ENCODE measurements at places on chromosomes 6 and 20. TPM values are rescaled to one million over a fixed set of nuclear protein-coding genes. Genes with fewer than 3 reads are reported as not detected.

DNA sequence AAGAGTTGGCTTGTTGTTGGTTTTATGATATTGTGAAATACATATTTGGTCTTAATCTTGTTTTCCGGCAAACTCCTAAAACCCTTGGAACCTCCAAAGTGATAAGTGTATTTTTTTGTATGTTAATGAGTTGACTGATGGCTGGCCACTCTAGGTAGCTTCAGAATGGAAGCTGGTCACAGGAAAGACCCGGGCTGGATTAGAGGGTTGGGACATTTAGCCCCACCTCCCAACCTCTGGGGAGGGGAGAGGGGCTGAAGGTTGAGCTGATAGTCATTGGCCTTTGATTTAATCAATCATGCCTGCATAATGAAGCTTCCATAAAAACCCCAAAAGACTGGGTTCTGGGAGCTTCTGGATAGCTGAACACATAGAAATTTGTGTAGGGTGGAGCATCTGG lies 42.7 kb downstream of the SASH1 start:
- no peak for DNase-seq
- no peak overlapping the region for H3K4me3 ChIP-seq
- H3K27ac ChIP-seq: no peak overlapping the region
- H3K27me3 ChIP-seq: no peaks in the 10 kb centered on the region
- H3K4me1 ChIP-seq: no peaks in the 10 kb centered on the region

GRCh38 chr20:49671433-49671832 lies 42.2 kb downstream of the B4GALT5 start:
- H3K4me1 ChIP-seq: peaks cover 73% of the 10 kb centered on the region
- no peak for DNase-seq
- no peaks in the 10 kb centered on the region for H3K36me3 ChIP-seq
- no peaks in the 10 kb centered on the region for H3K27me3 ChIP-seq
- H3K27ac ChIP-seq: no peak overlapping the region

DNA sequence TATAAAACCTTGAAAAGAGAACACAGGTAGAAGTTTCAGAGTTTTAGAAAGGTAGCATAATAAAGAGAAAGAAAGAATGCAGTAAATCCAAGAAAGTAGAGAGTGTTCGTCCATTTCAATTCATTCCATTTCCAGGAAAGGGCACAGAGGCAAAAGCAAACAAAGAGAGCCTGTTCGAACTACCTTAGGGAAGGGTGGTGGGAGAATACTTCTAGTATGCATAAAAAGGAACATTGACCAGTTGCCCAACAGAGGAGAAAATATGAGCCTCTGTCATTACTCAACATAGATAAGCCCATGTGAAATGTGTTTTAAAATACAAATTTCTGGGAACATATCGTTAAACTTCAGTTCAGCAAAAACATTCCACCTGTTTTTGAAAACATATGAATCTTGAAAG lies 60.6 kb downstream of the CYP39A1 start:
- no peaks in the 10 kb centered on the region for H3K27me3 ChIP-seq
- no peak for DNase-seq
- no peak overlapping the region for H3K27ac ChIP-seq

Gene SYTL3
- 11.0 TPM for total RNA-seq

Gene SALL4
- total RNA-seq: 23.5 TPM

DNA sequence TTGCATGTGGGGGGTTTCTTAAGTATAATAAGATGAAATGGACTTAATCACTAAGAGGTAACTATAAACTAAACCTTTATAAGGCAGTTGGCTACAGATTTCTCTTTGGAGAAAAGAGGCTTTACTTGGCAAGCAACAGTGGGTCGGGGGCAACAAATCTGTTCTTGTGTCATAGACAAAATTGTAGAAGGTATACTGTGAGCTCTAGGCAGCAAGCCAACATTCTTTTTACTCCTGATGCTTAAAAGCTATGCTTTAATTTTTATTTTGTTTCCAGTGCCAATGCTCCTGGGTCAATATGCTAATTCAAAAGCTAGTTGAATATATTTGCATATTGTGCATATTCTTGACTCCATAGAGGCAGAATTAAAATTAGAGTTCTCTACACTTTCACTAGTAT lies 495.4 kb downstream of the BTBD3 start:
- no peaks in the 10 kb centered on the region for H3K36me3 ChIP-seq
- no peak for DNase-seq
- peaks cover 4% of the 10 kb centered on the region for H3K4me1 ChIP-seq
- H3K4me3 ChIP-seq: no peak overlapping the region

- no peak overlapping the region for H3K4me3 ChIP-seq
- DNase-seq: peak; percentile 72
- no peaks in the 10 kb centered on the region for H3K27me3 ChIP-seq
- no peak overlapping the region for H3K27ac ChIP-seq
- no peaks in the 10 kb centered on the region for H3K4me1 ChIP-seq
Measured at GRCh38 chr6:164286011-164286410, 871.5 kb downstream of the QKI start.

Gene POM121L2
- total RNA-seq: 5.1 TPM

GRCh38 chr6:142112451-142113061 lies 20.2 kb upstream of the GJE1 start:
- no peaks in the 10 kb centered on the region for H3K27me3 ChIP-seq
- no peak overlapping the region for H3K27ac ChIP-seq

DNA sequence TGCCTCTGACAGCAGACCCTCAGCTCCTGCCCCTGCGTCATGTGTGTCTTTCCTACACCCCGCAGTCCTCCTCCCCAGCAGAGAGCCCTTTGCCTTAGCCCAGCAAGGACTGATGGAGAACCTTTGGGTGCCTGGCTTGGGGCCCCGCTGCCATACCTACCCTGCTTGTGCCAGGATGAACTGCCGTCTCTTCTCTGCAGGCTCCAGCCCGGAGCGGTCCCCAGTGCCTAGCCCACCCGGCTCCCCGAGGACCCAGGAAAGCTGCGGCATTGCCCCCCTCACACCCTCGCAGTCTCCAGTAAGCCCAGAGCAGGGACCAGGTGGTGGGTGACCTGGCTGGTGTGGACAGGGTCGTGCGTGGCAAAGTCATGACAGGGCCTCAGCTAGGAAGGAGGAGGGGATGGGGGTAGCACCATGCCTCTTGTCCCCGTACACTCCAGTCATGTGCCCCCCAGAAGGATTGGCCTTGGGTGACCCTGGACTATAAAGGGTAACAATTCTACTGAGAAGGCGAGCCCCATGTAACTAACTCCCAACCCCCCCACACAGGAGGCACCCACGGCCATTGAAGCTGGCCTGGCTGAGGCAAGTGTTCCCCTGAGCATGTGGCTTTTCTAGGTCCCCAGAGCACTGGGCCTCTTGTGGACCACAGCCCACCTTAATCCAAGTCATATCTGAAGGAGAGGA lies 8.3 kb downstream of the HSPA12B start:
- H3K27ac ChIP-seq: no peak overlapping the region
- no peak for DNase-seq
- H3K27me3 ChIP-seq: no peaks in the 10 kb centered on the region
- no peak overlapping the region for H3K4me3 ChIP-seq
- peaks cover 7% of the 10 kb centered on the region for H3K4me1 ChIP-seq
- H3K36me3 ChIP-seq: no peaks in the 10 kb centered on the region

GRCh38 chr6:141528596-141528995 lies 604.1 kb upstream of the GJE1 start:
- H3K4me1 ChIP-seq: no peaks in the 10 kb centered on the region
- H3K36me3 ChIP-seq: no peaks in the 10 kb centered on the region
- no peaks in the 10 kb centered on the region for H3K27me3 ChIP-seq
- DNase-seq: no peak

DNA sequence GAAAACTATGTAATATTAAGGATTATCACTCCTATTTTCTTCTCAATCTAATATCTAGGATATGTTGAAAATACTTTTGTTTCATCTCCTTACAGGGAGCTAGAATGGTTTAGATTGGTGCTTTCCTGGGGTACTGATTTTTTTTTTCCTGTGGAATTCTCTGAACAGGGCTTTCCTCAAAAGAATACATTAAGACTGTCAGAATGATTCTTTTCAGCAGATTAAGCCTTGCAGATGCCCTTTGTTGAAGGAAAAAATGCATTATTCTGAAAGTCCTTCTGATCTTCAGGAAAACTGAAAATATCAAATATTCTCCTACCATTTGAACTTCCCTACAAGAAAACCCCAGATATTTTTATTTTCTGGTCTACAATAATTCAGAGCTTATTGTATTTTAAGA lies 178.9 kb downstream of the SOX4 start:
- H3K27ac ChIP-seq: no peak overlapping the region
- no peak for DNase-seq
- H3K4me1 ChIP-seq: peaks cover 6% of the 10 kb centered on the region
- H3K4me3 ChIP-seq: no peak overlapping the region
- H3K36me3 ChIP-seq: no peaks in the 10 kb centered on the region
- no peaks in the 10 kb centered on the region for H3K27me3 ChIP-seq

Gene COL9A3
- 19.1 TPM for total RNA-seq

DNA sequence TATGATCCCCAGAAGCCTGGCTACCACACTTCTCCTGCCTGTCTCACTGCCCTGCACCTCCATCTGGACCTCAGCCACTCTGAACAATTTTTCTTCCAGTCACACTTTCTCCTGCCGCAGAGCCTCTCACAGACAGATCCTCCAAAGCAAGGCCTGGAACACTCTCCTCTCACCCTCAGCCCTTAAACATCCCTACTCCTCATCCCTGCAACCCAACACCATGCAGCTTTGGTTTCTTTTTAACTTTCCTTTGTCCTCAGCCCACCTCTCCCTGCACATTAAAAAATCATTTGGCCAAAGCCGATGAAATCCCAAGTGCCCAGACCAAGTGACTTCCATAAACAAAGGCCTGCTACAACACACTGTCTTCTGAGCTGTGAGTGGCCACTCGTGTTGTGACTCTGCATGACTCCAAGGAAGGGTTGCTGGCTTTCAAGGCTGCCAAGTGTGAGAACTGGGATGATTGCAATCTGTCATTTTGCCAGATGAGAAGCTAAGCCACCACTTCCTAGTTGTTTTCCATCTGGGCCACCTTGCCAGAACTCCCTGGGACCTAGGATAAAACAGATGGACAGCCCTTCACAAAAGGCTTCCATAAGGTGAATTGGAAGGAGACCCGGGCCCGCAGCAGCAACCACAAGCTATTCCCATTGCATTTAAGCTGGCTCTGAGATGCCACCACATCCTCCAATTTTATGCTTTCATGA lies 144.4 kb upstream of the SSTR4 start:
- H3K36me3 ChIP-seq: no peaks in the 10 kb centered on the region
- no peak overlapping the region for H3K4me3 ChIP-seq
- DNase-seq: no peak
- no peaks in the 10 kb centered on the region for H3K27me3 ChIP-seq
- no peaks in the 10 kb centered on the region for H3K4me1 ChIP-seq
- no peak overlapping the region for H3K27ac ChIP-seq

Gene ARMC2
- 24.0 TPM for total RNA-seq

DNA sequence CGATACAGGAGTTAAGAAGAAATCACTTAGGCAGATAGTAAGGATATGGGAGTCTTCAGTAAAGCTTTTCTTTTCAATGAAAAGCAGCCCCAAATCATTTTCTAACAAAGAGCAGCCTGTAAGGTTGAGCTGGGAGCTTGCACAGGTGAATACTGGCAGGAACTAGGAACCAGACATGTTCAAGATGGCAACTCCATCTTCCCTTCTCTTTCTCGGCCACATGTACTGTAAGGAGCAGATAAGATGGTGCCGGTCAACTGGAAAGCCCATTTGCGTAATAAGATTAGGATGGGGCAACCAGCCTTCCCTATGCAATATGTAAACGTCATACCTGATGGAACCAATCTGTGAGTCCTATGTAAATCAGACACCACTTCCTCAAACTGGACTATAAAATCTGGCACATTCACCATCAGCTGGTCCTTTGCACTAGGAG lies 46.2 kb upstream of the RNGTT start:
- DNase-seq: no peak
- H3K27me3 ChIP-seq: no peaks in the 10 kb centered on the region
- H3K27ac ChIP-seq: no peak overlapping the region
- H3K4me1 ChIP-seq: peaks cover 5% of the 10 kb centered on the region
- H3K4me3 ChIP-seq: no peak overlapping the region

DNA sequence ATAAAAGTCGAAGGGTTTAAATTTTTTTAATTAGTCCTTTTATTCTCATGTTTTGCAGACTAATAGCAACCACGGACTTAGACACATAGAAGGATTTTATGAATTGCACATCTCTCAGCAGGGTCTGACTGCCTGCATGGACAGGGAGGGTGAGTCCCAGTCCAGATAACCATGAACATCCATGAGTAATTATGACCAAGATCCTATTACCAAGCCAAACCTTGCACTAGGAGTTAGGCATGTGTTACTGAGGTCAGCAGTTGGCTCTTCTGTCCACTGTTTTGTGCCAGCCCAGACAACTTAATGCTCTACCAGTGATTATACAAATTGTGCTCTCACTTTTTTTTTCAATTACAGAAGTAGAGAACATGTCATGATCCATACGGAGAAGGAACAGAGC lies 211.2 kb downstream of the MAFB start:
- H3K4me3 ChIP-seq: no peak overlapping the region
- no peak for DNase-seq
- no peaks in the 10 kb centered on the region for H3K27me3 ChIP-seq
- no peak overlapping the region for H3K27ac ChIP-seq
- peaks cover 3% of the 10 kb centered on the region for H3K4me1 ChIP-seq

Gene HLA-DOB
- total RNA-seq: 1.3 TPM

Gene CAGE1
- 5.7 TPM for total RNA-seq

GRCh38 chr20:39009348-39009747 lies 47.2 kb downstream of the DHX35 start:
- H3K4me3 ChIP-seq: no peak overlapping the region
- no peaks in the 10 kb centered on the region for H3K4me1 ChIP-seq
- DNase-seq: no peak

DNA sequence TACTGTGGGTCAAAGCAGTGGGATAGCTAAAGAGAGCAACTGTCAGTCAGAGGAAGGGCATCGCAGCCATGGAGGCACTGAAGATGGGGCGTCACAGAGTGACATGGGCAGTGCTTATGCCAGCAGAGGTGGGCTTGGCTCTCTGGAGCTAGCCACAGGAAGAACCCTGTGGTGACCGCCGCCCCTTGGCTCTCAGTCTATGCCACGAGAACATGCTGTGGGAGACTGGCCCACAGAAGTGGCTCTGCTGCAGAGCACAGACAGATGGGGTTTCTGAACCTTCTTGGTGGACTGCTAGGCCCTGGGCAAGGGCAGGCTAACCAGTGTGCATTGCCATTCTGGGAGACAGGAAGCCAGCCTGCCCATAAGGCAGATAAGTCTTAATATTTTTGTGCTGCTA lies 290.0 kb upstream of the SUPT3H start:
- H3K4me1 ChIP-seq: no peaks in the 10 kb centered on the region
- H3K27me3 ChIP-seq: no peaks in the 10 kb centered on the region
- H3K27ac ChIP-seq: no peak overlapping the region
- H3K36me3 ChIP-seq: no peaks in the 10 kb centered on the region
- no peak for DNase-seq

- H3K4me3 ChIP-seq: peak overlapping the region; percentile 85
- H3K4me1 ChIP-seq: no peaks in the 10 kb centered on the region
- H3K36me3 ChIP-seq: no peaks in the 10 kb centered on the region
- no peak for DNase-seq
- no peaks in the 10 kb centered on the region for H3K27me3 ChIP-seq
Measured at GRCh38 chr6:57173886-57174510, 1.9 kb downstream of the BAG2 start.

DNA sequence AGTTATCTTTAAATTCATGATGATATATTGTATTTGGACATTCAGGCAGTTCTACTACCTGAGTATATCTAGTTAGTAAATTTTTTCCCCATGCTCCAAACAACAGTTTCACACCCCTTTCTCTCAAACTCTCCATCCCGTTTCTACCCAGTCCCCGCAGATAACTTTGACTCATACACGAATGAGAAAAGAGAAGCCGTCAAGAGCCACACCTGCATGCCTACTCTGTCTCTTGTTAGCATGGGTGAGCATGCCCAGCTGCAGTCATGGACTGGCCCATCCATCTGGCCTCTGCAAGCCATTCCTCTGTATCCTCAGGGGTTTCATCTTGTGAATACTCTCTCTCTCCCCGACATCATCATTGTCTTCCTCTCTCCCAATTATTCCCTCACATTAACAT lies 41.5 kb downstream of the MYB start:
- H3K4me3 ChIP-seq: no peak overlapping the region
- DNase-seq: no peak
- H3K27me3 ChIP-seq: no peaks in the 10 kb centered on the region
- H3K27ac ChIP-seq: no peak overlapping the region
- no peaks in the 10 kb centered on the region for H3K36me3 ChIP-seq
